ENCODE measurements at places on chromosomes 16 and 17.

DNA sequence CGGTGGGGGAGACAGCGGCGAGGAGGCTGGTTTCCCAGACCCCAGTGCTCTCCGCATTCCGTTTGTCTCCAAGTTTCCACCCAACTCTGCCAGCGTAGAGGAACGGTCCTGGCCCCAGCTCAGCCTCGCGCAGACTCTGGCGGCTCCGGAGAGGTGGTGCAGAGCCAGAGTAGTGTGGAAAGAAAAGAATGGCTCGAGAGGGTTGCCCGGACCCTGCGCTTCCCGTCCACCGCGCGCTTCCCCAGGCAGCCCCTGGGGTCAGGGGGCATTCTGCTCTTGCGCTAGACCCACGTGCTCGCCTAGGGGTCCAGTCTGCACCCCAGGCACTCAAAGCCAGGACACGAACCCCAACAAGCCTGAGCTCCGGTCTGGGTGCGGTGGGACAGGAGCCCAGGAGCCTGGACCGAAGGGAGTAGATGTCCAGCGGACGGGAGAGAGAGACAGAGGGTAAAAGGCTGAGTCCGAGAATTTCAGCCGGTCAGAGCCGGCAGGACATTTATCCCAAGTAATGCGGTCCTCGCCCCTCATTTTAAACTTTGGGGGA, 3.8 kb downstream of the PMP22 start:
- H3K27ac ChIP-seq, result no peak overlapping the region
- H3K4me3 ChIP-seq, result peak overlapping the region; percentile 62
- H3K27me3 ChIP-seq, result peaks cover 71% of the 10 kb centered on the region
- DNase-seq, result no peak
- peaks cover 15% of the 10 kb centered on the region for H3K4me1 ChIP-seq
- no peaks in the 10 kb centered on the region for H3K36me3 ChIP-seq

DNA sequence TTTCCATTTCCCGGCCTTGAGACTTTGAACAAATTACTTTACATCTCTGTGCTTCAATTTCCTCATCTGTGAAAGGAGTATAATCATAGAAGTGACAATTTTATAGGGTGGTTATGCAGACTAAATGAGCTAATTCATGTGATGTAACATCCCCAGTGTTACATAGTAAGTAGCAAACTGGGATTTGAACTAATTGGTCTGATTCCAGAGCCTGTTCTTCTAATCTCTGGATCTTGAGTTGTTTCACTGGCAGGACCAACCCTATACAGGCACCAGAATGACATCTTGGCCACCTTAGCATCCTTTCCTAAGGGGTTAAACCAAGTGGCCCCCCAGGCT, 77.7 kb downstream of the AATF start:
- DNase-seq, result no peak
- no peaks in the 10 kb centered on the region for H3K27me3 ChIP-seq
- H3K4me3 ChIP-seq, result no peak overlapping the region
- H3K4me1 ChIP-seq, result peaks cover 29% of the 10 kb centered on the region
- H3K36me3 ChIP-seq, result peaks cover 30% of the 10 kb centered on the region
- H3K27ac ChIP-seq, result peak overlapping the region; percentile 53

GRCh38 chr17:81238490-81238814, 403 bp downstream of the TEPSIN start:
- peaks cover 21% of the 10 kb centered on the region for H3K36me3 ChIP-seq
- DNase-seq, result no peak
- H3K4me1 ChIP-seq, result peaks cover 25% of the 10 kb centered on the region
- no peaks in the 10 kb centered on the region for H3K27me3 ChIP-seq
- H3K27ac ChIP-seq, result no peak overlapping the region

GRCh38 chr16:4353675-4354074, 2.6 kb upstream of the PAM16 start:
- peak overlapping the region; percentile 38 for H3K27ac ChIP-seq
- H3K4me3 ChIP-seq, result no peak overlapping the region
- H3K4me1 ChIP-seq, result peaks cover 11% of the 10 kb centered on the region
- H3K27me3 ChIP-seq, result no peaks in the 10 kb centered on the region
- peaks cover 2% of the 10 kb centered on the region for H3K36me3 ChIP-seq
- DNase-seq, result no peak

DNA sequence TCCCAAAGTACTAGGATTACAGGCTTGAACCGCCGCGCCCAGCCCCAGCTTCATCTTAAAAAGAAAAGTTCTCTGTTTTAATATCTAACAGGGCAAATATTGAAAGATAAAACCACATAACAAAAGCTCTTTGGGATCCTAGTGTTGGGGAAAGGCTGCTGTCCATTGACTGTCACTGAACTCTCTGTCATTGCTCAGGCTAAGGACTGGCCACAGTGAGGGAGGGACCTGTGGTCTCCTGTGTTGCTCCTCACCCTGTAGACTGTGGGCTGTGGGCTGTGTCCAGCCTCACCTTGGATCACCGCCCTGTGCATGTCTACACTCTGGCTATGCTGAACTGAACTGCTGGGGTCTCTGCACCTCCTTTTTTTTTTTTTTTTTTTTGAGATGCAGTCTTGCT, 11.3 kb upstream of the PYDC1 start:
- peaks cover 3% of the 10 kb centered on the region for H3K27me3 ChIP-seq
- H3K36me3 ChIP-seq, result no peaks in the 10 kb centered on the region
- H3K27ac ChIP-seq, result no peak overlapping the region
- H3K4me3 ChIP-seq, result no peak overlapping the region
- no peak for DNase-seq
- no peaks in the 10 kb centered on the region for H3K4me1 ChIP-seq

DNA sequence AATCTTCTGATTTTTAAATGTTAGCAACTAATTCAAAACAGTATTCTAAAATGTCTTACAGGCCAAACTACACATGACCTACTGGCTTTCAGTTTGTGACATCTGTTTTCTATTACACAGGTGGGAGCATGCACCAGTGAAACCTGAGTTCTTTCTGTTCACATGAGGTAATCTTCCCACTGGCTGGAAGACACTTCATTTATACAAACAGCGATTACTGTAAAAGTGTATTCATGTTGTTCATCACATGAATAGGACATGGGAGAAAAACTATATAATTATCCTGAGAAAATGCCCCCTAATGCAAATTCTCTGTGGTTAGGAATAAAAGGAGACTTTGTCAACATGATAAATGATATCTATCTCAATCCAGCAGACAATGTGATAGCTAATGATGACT, 11.1 kb upstream of the PIK3R5 start:
- no peak overlapping the region for H3K4me3 ChIP-seq
- no peak overlapping the region for H3K27ac ChIP-seq
- H3K36me3 ChIP-seq, result no peaks in the 10 kb centered on the region

GRCh38 chr17:62847426-62847825, 39.3 kb upstream of the MARCHF10 start:
- peaks cover 14% of the 10 kb centered on the region for H3K27me3 ChIP-seq
- H3K4me1 ChIP-seq, result no peaks in the 10 kb centered on the region
- H3K36me3 ChIP-seq, result no peaks in the 10 kb centered on the region
- no peak overlapping the region for H3K4me3 ChIP-seq
- no peak for DNase-seq
- H3K27ac ChIP-seq, result no peak overlapping the region

GRCh38 chr17:49676276-49676868, 1.5 kb downstream of the SPOP start:
- DNase-seq, result no peak
- H3K4me1 ChIP-seq, result peaks cover 48% of the 10 kb centered on the region
- peak overlapping the region; percentile 96 for H3K27ac ChIP-seq
- peak overlapping the region; percentile 95 for H3K4me3 ChIP-seq

DNA sequence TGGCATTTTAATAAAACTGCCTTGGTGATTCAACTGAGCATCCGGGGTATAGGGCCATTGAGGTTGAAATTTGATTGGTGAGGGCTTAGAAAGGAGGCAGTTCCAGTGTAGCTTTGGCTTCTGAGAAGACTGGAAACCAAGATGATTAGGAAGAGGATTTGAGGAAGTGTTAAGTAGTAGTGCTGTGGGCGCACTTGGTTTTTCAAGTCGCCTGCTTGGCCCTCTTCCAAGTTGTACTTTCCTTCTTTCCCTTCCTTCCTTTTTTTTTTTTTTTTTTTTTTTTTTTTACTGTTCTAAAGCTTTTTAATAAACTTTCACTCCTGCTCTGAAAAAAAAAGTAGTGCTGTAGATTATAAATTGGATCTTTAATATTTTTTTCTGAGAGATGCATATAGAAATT, 320.5 kb downstream of the UTP18 start:
- H3K4me3 ChIP-seq, result no peak overlapping the region
- H3K27ac ChIP-seq, result no peak overlapping the region
- H3K36me3 ChIP-seq, result no peaks in the 10 kb centered on the region
- DNase-seq, result no peak
- H3K4me1 ChIP-seq, result no peaks in the 10 kb centered on the region

GRCh38 chr16:87163637-87164036, 153.6 kb downstream of the C16orf95 start:
- H3K4me3 ChIP-seq, result no peak overlapping the region
- no peak for DNase-seq
- no peaks in the 10 kb centered on the region for H3K36me3 ChIP-seq

GRCh38 chr16:65994291-65994690, 372.2 kb upstream of the CDH5 start:
- peaks cover 7% of the 10 kb centered on the region for H3K27me3 ChIP-seq
- DNase-seq, result no peak
- no peaks in the 10 kb centered on the region for H3K36me3 ChIP-seq
- H3K4me1 ChIP-seq, result no peaks in the 10 kb centered on the region

- peaks cover 68% of the 10 kb centered on the region for H3K4me1 ChIP-seq
- H3K36me3 ChIP-seq, result peaks cover 7% of the 10 kb centered on the region
- H3K4me3 ChIP-seq, result peak overlapping the region; percentile 97
Measured at GRCh38 chr16:56609463-56609921, 1.1 kb downstream of the MT2A start.

- H3K27me3 ChIP-seq, result no peaks in the 10 kb centered on the region
- peak overlapping the region; percentile 63 for H3K27ac ChIP-seq
- DNase-seq, result peak; percentile 85
- no peaks in the 10 kb centered on the region for H3K36me3 ChIP-seq
- H3K4me3 ChIP-seq, result no peak overlapping the region
Measured at GRCh38 chr17:27651411-27652345, 20.7 kb downstream of the LGALS9 start.

DNA sequence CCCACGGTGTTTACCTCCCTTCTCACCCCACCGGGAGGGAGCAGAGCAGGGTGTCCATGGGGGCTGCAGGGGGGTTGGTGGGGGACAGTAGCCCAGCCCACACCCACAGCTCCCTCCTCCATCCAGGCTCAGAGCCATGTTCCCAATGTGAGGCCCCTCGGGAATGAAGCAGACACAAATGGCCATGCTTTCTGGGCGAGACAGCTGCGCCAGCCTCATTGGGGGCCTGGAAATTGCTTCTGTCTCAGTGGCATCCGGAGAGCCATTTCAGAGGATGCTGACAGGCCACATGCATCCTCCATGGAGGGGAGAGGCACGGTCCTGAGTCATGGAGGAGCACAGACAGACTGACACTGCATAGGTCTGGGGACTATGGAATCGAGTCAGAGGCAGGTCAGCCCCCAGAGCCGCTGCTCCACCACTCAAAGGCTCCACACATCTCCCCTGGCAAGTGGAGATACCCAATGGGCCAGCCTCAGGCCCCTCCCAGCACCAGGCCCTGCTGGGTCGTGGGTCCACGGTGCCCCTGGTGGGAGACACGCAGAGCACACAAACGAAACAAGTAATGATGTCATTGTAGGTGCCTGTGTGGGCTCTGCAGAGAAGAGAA, 59.6 kb upstream of the ENPP7 start:
- DNase-seq, result no peak
- no peaks in the 10 kb centered on the region for H3K36me3 ChIP-seq
- no peaks in the 10 kb centered on the region for H3K4me1 ChIP-seq
- H3K27me3 ChIP-seq, result peaks cover 15% of the 10 kb centered on the region

DNA sequence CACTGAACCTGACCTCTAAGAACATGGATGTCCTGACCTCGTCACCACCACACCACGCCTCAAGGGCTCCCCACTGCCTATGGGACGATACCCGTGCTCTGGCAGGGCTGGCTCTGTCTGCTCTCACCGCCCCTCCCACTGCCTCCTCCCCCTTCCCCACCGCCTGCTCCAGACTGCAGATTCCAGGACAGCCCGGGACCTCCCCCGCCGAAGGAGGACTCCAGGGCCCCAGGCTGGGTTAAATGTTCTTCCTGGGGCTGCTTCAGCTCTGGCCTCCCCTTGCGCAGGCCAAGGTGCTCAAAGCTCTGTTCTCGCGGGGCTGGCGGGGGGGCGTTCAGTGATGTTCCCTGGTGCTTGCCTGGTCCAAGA, 3.1 kb downstream of the NPW start:
- DNase-seq, result no peak
- no peaks in the 10 kb centered on the region for H3K36me3 ChIP-seq
- peak overlapping the region; percentile 46 for H3K4me3 ChIP-seq
- H3K4me1 ChIP-seq, result peaks cover 15% of the 10 kb centered on the region
- peaks cover 29% of the 10 kb centered on the region for H3K27me3 ChIP-seq

DNA sequence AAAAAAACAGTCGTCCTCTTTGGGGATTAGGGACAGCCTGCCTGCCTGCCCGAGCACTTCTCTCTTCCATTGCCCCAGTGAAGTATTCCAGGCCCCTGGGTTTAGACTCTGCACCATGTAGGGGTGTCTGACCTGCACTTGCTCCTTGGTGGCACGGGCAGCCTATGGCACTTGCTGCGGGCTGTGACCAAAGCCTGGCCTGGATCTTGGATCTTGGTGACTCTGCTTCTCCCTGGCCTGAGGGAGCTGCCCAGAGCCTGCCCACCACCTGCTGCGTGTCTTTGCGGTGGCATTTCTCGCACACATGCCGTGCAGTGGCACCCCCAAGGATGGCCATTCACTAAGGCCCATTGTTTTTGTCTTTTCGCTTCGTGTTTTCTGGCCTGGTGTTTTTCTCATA, 6.1 kb upstream of the STH start:
- H3K27me3 ChIP-seq, result no peaks in the 10 kb centered on the region
- H3K4me3 ChIP-seq, result no peak overlapping the region
- no peak for DNase-seq
- H3K36me3 ChIP-seq, result no peaks in the 10 kb centered on the region

GRCh38 chr17:38742411-38743308, 5.5 kb downstream of the PCGF2 start:
- peaks cover 13% of the 10 kb centered on the region for H3K27me3 ChIP-seq
- H3K4me1 ChIP-seq, result peaks cover 9% of the 10 kb centered on the region
- DNase-seq, result no peak
- no peak overlapping the region for H3K4me3 ChIP-seq
- no peak overlapping the region for H3K27ac ChIP-seq
- H3K36me3 ChIP-seq, result no peaks in the 10 kb centered on the region
